Stimulated activated CD8-positive, alpha-beta memory T cell treated with anti-CD3 and anti-CD28 coated beads, Interleukin-15, amount 100 ng/mL, for 1 hour (primary cell): ENCODE measurements at places on chromosomes 2 and 18.

- no peak for DNase-seq
These were observed 432.2 kb upstream of the TRIB2 start for GRCh38 chr2:12284487-12284886.

- DNase-seq, result no peak
These were observed 12.9 kb upstream of the C2orf74 start for GRCh38 chr2:61149074-61149473.

DNA sequence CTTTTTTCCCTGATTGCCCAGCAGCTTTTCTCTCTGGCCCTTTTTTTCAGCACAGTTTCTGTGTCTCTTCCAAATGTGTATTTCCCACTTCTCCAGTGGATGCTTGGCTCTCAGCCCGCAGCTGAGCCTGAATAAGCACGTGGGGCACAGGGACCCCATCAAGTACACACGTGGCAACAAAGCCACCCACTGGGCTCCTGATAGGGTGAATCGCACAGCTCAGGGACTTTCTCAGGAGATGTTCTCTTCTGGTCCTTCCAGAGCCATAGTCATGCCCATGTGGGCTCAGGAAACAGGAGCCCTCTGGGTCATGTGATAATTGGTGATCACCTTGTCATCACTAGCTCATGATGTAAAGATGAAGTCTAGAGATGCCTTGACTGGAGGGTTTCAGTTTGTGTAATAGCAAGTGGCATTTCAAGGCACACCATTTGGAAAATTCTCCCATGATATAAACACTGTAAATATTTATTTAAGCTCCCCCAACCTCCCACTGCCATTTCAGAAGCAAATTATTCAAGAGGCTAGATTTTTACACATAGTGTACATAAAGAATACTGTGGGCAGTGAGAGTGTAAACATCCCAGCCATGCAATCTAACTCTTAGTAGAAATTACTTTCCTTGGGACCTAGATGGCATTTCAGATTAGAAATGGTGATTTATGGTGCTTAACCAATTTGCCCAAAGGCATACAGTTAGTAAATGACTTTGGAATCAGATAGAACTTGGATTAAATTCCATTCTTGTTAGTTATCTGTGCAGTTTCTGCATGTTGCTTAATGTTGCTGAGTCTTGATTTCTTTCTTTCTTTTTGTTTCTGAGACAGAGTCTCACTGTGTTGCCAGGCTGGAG, 597.5 kb downstream of the SLC4A3 start:
- no peak for DNase-seq

DNA sequence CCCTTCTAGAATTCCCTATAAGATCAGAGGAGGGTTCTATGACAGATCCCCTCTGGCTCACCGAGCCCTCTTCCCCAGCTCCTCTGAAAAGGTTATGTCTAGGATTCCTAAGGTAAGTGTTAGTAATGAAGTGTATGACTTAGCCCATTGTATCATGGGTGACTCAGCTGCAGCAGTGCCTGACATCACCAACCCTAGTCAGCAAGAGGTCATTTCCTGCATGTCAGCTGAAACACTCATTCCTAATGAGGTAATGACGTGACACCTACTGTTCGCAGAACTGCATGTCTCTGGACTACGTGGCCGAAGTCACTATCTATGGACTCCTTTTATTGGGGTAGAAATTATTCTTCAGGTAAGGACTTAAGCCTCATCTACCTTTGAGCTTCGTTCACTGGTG, 196.1 kb upstream of the MYT1L start:
- no peak for DNase-seq

DNA sequence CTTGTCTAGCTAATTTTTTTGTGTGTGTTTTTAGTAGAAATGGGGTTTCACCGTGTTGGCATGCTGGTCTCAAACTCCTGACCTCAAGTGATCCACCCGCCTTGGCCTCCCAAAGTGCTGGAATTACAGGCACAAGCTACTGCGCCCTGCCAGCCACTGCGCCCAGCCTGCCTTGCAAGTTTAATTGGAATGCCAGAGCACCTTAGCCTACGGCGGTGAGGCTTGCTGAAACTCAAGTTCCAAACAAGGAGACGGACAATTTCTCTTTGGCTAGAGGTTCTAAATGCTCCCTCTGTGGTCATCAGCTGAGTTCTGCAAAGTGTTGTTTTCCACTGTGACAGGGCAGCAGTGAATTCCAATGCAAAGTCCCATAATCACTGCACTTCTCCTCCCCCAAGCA, 583.4 kb downstream of the KCNJ3 start:
- DNase-seq, result no peak

GRCh38 chr2:235105821-235106359, 154.1 kb downstream of the SH3BP4 start:
- no peak for DNase-seq

GRCh38 chr18:6543330-6543908, 128.7 kb upstream of the L3MBTL4 start:
- no peak for DNase-seq

GRCh38 chr18:55245211-55245614, 286.0 kb upstream of the CCDC68 start:
- DNase-seq, result no peak

- no peak for DNase-seq
These were observed 589.1 kb upstream of the CDH2 start for GRCh38 chr18:28766027-28766426.

GRCh38 chr2:17518212-17519154, at the start of gene RAD51AP2:
TSS of gene RAD51AP2 (minus strand) at chr2:17518440. CDS start at chr2:17518415, 25 bp downstream.
- DNase-seq, result no peak
